Activated CD4-positive, CD25-positive, alpha-beta regulatory T cell treated with anti-CD3 and anti-CD28 coated beads, Interleukin-2, amount 50 U/mL, for 16 hours (primary cell): ENCODE measurements at places on chromosomes 1 and 21.

DNA sequence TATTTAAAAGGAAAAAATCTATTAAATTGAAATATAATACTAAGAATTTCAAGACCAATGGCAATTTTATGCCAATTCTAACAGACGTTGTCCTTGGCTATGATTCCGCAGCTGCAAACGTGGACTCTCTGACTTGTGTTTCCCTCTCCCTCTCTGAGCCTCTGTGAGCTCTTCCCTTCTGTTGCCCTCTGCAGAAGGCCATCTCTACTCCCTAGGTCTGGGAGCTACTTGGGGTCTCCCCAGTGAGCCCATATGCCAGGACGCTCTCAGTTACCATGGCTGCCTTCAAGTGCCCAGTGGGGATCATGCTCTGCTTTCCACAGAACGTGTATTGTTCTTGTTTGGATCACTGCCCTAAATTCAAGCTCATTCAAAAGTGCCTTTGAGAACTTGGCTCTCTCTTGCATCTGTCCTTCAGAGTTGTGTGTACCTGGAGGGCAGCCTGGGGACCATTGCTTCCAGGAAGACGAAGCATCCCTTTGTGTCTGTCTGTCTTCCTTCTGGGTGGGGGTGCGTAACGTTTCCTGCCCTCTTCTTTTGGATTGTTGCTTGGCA, 97.5 kb upstream of the TSPAN2 start:
- no peak for DNase-seq

- DNase-seq: no peak
These were observed 8.4 kb downstream of the CLEC20A start for GRCh38 chr1:178488393-178488792.

DNA sequence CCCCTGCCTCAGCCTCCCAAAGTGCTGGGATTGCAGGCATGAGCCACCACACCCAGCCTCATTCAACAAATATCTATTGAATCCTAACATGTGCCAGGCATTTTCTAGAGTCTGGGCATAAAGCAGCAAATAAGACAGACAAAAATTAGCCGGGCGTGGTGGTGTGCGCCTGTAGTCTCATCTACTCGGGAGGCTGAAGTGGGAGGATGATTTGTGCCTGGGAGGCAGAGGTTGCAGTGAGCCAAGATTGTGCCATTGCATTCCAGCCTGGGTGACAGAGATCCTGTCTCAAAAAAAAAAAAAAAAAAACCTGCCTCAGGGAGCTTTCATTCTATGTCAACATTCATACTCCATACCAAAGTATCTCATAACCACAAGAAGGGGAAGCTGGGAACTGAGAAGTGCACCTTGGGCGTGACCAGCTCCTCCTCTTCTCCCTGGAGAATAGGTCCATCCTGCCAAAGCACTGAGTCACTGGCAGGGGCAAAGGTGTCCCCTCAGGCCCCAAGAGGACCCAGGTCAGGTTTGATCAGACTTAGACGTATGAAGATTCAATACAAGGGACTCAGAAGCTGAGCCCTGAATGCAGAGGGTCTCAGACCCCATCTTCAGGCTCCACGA, 36.8 kb upstream of the PPP1R15B start:
- DNase-seq: no peak

- no peak for DNase-seq
These were observed 99.5 kb downstream of the GALNT2 start for GRCh38 chr1:230166366-230167132.

GRCh38 chr1:226597616-226598454, 49.3 kb downstream of the STUM start:
- no peak for DNase-seq

DNA sequence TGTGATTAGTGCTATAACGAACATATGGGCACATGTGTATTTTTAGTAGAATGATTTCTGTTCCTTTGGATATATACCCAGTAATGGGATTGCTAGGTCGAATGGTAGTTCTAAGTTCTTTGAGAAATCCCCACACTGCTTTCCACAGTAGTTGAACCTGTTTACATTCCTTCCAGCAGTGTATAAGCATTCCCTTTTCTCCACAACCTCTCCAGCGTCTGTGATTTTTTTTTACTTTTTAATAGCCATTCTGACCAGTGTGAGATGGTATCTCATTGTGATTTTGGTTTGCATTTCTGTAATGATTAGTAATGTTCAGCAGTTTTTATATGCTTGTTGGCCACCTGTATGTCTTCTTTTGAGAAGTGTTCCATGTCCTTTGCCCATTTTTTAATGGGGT, 81.8 kb upstream of the SLC44A3 start:
- no peak for DNase-seq

- no peak for DNase-seq
These were observed 166.6 kb upstream of the SGIP1 start for GRCh38 chr1:66367369-66367768.

- no peak for DNase-seq
These were observed 3.2 kb downstream of the GJC2 start for GRCh38 chr1:228152918-228153258.

- no peak for DNase-seq
These were observed 110.1 kb upstream of the ZNHIT6 start for GRCh38 chr1:85818371-85818770.
